ENCODE measurements at places on chromosomes 5 and 9.
A peak's percentile ranks its signal among the peaks of the same experiment; 100 is the strongest.

DNA sequence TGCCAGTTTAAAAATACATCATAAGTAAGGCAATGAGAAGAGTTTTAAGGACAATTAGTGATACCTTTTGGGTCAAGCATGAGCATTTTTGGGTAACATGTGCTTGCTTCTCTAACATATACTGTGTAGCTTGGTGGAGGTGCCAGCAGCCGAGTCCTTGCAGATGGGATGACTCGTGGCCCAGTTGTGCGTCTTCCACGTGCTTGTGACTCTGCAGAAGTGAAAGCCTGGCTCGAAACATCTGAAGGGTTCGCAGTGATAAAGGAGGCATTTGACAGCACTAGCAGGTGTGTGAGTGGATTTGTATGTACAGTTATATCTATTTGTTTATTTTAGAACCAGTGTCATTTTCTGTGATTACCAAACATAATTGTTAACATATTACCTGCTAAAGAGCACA lies 18.2 kb downstream of the HMGCR start:
- DNase-seq = no peak

DNA sequence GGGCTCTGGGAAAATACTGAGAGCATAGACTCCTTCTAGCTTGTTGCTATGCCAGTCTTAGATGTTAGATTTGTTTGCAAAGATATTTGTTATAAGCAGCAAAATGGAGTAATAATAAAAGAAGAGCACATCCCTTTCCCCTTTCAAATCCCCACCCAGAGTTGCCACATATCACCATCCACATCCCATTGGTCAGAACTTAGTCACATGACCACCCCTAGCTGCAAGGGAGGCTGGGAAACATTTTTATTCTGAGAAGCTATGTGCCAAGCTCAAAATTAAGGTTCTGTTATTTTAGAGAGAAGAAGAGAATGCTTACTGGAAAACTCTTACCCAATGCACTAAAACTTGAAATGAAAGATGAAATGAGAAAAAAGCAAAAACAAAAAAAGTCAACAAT lies 193.9 kb upstream of the MVB12B start:
- no peak for DNase-seq

- DNase-seq = no peak
These were observed 51.5 kb upstream of the HSPB3 start for GRCh38 chr5:54403885-54404416.

GRCh38 chr9:123399803-123400378 lies 43.9 kb downstream of the CRB2 start:
- DNase-seq = no peak

DNA sequence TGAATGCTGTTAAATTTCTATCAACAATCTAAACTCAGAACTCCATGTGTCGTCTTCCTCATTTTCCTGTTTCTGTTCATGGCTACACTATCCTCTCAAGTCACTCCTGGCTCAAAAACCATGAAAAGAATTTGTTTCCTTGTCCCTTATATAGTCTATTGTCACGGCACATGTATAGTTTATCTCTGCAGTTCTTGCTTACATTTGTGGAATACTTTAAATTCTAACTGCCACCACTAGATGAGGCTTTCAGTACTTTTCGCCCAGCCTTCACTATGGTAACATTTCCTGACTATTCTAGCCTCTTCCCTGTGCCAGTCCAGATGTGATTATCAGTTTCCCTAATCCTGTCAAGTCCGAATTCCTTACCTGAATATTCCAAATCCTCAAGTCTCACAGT lies 34.6 kb downstream of the PKD2L2 start:
- DNase-seq = no peak

DNA sequence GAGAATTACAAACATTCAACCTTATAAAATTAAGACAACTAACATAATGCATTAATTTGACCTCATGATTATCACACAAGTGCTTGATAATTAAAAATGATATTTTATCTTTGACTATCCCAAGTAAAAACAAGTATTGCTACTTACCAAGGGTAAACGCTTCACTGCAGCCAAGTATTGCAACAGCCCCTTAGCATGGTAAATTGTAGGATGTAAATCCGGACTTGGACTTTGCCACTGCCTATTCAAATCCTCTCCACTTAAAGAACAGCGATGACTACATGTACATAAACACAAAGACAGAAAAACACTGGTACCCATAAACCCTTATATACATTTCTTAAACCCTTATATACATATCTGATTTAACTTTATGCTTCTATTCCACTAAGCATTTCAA lies 155.1 kb downstream of the AGTPBP1 start:
- DNase-seq = no peak

DNA sequence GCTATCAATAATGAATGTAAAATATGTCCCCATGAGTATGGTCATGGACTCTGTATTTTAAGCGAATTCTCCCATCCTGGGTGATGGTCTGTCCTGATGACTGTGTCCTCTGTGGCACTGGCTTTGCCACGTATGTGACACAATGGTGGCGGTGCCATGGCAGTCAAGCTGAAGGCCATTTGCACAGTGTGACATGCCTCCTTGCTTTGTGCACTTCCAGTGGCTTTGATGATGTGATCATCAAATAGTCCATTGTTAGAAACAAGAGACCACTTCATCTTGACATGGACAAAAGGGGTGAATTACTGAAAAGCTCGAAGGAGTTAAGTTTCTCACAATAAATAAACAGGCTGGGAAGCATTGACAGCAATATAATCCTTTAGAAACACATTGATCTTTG lies 31.0 kb upstream of the PRRC1 start:
- no peak for DNase-seq

- no peak for DNase-seq
These were observed 302.4 kb downstream of the PDE4D start for GRCh38 chr5:59591162-59591561.

DNA sequence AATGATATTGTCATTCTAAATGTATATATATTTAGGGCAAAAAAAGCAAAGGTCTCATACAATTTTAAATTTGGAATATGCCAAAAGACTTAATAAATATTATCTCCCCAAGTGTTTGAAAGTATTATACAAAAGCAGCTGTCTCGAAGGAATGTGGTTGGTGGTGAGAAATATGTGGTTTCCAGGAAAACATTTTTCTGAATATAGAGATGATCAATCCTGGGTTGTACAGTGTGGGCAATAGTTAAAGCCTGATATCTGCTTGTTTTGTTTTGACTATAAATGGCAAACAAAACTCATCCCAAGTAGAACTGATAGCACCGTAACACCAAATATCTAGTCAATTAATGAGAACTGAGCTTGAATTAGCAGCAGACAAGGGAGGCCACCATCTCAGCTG lies 391.8 kb upstream of the CD180 start:
- DNase-seq = no peak

DNA sequence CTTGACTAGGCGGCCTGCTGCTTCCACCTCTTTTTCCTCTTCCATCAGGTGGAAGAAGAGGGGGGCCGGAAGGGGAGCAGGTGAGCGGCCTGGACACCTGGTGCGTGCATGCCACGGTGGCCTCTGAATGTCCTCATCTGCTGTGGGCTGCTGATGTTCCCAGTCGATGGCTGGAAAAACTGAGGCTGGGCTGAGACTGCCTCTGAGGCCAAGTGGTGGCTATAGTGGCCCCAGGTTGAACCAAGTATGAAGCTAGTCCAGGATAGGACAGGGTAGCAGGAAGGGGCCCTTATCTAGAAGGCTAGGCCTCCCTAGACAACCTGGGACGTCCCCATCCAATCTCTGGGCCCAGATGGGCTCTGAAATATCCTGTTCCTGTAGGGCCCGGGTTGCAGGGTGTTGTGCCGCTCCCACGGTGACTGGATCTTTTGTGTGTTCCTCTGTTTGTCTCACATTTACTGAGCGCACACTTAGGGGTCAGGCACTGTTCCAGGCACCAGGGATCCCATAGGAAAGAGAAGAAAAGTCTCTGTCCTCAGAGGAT lies 753 bp upstream of the NR5A1 start:
- no peak for DNase-seq

DNA sequence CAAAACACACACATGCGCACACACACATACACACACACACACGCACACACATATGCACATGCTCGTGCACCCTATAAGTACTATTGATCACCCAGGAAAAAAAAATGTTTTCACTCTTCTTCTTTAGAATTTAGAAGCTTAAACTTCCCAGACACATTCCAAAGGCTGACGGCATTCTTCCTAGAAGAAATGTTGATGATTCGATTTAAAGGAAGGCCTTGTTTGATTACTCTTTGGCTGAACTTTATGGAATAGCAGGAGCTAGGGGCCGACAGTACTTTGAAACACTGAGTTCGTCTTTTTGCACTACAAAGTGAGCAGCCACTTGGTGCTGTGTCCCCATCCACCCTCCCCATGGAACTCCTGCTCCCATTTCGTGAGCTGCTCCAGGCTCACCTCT lies 113.2 kb downstream of the EGFLAM start:
- DNase-seq = no peak

DNA sequence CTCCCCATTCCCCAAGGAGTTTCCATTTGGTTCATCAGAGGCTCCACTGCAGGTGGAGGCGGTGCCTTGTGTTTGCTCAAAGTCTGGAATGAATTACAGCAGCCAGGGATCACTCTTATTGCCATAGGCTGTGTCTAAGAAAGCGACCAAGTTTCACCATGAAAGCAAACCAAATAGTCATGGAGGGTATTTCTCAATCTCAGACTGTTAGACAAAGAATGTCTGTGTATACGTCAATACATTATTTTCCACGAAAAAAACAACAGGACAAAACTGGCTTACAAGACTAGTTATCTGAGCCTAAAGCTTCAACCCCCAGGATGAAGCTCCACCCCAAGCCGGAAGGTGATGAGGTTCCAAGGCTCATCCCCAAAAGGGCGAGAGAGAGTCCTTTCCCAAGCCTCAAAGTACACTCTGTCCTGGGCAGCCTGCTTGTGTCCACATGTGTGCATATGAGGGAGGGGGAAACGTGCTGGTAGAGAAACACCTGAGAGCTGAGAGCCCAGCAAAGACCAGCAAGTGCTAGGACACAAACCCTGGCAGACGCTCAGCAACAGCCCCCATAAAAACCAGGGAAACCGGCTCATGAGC lies 4.3 kb downstream of the B4GALT1 start:
- DNase-seq = no peak

GRCh38 chr5:102921341-102922044 lies 166.4 kb downstream of the PAM start:
- DNase-seq = no peak

DNA sequence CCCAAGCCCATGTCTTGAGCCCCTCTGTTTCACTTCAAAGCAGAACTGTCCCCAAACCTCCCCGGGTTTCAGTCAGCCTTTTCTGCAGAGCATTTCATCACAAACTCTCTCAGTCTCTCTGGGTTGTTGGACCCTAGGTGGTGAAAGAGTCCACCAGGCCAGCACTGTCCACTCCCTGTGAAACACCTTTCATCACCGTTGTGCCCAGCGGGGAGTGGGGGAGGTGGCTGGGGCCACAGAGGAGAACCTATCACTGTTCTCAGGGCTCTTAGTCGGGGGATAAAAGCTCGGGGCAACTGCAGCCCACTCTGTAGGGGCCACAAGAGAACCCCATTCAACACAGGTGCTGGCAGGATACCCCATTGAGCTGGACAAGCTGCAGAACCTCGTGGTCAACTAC lies 5.4 kb upstream of the RABL6 start:
- no peak for DNase-seq

- DNase-seq = peak; percentile 84
These were observed 136.1 kb upstream of the CLINT1 start for GRCh38 chr5:157994906-157995519.

DNA sequence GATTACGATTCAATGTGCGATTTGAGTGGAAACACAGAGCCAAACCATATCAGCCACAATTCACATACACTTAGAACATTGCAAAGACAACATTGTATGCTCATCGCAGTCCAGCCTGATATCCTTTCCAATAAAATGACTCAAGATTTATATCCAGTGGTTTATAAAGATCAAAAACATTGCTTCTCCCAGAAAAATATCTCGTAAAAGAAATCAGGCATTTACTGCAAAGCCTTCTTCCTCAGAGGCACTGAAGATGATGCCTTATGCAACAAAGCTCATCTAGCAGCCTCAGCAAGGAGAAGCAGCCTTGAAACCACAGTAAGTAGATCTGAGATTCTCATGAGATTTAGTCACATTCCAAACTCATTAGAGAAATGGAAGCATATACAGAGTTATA lies 523.8 kb downstream of the ELAVL2 start:
- no peak for DNase-seq

Measured in right forelimb (tissue), 1 donor.